ENCODE measurements at places on chromosomes 12 and 14. TPM values are rescaled to one million over a fixed set of nuclear protein-coding genes. Genes with fewer than 3 reads are reported as not detected.

The RTL1 gene
- polyA plus RNA-seq = not detected

GRCh38 chr14:55530464-55530863 is 49.5 kb upstream of the KTN1 start:
- no peak for DNase-seq

- DNase-seq = no peak
These were observed 201.7 kb downstream of the EXOC5 start for GRCh38 chr14:57066887-57067513.

- DNase-seq = no peak
These were observed 24.6 kb downstream of the ZNF26 start for GRCh38 chr12:133010657-133011297.

GRCh38 chr12:12683725-12684124 is 12.3 kb downstream of the GPR19 start:
- no peak for DNase-seq

DNA sequence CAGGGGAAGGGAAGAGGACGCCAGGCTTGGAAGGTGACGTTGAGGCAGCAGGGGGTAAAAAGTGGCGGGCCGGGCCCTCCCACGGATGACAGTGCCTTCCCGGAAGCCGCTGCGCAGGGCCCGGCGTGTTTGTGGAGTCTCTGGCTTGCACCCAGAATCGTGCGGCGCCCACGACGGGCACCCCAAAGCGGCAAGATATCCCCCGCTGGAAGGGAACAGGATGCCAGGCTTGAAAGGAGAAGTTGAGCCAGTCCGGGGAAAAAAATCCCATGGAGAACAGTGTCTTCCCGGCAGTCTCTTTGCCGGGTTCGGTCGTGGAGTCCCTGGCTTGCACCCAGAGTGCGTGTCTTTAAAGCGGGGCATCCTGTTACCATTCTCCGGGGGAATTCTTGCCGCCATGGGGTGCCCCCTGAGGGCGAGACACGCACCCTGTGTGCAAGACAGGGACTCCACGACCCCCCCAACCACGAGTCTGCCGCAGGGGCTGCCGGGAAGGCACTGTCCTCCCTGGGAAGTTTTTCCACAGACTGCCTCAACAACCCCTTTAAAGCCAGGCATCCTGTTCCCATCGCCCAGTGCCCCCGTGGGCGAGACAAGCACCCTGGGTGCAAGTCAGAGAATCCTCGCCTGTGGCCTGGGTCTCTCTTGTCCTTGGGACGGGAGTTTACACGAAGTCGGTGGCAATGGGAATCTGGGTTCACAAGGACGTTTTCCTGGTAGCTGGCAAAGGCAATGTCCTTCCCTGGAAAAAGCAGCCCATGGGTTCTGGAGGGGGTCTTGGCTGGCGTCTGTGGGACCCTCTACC is 156.1 kb upstream of the ALG10B start:
- no peak for DNase-seq

All from BJ (cell line).